Epithelial cell of prostate (primary cell): ENCODE measurements at places on chromosomes 13 and 19.

DNA sequence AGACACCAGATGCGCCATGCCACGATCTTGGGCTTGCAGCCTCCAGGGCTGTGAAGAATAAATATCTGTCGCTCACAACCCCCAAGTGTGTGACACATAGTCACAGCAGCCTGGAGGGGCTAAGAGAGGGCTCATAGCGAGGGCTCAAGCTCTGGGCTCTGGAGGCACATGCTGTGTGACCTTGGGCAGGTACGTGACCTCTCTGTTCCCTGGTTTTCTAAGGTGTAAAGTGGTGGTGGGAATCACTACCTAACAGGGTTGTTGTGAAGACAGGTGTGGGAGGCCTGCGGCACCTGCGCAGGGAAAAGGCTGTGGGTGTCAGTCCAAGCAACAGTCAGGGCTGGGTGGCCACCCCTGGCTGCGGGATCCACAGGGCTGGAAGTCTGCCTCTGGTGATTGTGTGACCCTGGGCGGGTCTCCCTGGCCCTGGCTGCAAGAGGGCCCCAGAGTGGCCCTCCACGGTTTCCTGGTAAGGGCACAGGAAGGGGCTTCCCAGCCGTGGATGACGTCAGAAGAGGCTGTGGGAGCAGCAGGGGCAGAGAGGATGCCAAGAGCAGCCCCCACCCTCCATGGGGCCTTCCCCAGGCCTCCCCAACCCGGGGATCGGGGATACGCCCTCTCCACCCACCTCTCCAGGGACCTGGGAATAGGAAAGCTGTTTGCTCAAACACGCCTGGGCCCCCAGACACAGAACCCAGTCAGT, 218.8 kb upstream of the SGCG start:
- DNase-seq = no peak

DNA sequence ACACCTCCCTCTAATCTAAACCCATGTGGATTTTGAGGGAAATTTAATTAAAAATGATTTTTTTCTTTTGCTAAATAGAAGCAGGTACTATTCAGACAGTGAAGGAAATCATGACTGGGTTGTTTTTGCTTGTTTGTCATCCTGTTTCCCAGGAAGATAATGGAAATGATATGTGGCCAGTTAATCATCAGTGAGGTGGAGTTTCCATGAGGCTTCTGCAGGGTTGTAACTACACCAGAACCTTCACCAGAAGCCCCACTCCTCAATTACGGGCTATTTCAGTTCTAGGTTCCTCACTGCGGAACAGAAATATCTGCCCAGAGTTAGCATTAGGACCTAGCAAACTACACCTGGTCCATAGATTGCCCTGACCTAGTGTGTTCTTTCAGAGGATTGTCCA, 394.0 kb downstream of the DLEU7 start:
- DNase-seq = no peak

GRCh38 chr19:34213283-34213682, 41.0 kb downstream of the LSM14A start:
- DNase-seq = no peak

DNA sequence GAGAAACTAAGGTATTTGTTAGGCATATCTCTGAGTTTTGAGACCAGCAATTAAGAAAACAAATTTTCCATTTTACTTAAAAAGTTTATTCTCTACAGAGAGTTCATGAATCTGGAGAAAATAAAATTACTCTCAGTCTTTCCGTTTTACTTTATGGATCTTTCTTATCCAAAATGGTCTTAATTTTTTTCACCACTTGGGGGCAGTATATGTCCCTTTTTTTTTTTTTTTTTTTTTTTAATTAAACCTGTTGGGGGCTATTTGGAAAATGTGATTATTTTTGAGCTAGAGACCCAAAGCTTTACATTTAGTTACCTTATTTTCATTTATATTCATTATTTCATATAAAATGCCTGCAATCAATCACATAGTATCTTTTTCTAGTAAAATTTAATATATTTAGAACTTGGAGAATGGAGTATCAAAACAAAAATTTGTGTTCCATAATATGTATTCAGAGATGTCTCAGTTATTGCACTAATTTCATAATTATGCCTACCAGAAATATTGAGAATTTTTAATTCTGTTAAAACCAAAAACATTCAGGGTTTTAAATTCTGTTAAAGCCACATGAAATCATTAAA, 27.1 kb downstream of the PIBF1 start:
- no peak for DNase-seq

DNA sequence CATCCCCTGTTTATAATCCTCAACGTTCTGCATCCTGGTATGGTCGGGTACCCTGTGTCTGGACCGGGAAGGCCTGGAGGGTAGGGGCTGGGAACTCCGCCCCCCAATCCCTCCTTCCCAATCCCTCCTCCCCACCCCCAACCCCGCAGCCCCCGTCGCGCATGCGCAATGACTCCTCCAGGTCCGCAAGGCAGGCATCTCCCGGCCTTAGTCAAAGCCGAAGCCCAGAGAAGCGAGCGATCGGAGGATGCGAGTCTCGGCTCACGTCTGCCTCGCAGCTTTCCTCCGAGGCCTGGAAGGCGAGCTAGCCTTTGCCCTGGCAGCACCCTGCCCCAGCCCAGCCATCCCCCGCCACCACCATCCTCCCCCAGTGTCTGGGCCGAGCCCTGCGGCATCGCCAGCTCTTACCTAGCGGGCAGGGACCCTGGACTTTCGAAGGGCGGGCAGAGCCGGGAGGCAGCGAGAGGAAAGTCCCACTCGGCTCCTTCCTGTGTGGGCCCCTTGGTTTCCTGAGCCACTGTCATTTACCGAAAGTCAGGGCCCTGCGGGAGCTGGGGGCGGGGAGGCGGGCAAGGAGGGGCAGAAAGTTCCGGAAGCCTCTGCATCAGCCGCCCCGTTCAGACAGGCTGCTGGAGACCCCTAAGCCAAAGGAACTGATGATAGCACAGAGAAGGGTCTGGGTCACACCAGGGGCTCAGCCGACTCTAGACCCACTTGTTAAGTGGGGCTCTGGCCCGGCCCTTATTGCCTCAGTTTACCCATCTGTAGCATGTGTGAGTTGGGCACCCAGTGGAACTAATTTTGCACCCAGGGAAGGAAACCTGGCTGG, at the start of gene JAK3:
Gene JAK3 (minus strand): TSS at position 445 of the 829 bp plus-strand sequence. CDS start 3,565 bp downstream, outside the sequence.
- DNase-seq = no peak

DNA sequence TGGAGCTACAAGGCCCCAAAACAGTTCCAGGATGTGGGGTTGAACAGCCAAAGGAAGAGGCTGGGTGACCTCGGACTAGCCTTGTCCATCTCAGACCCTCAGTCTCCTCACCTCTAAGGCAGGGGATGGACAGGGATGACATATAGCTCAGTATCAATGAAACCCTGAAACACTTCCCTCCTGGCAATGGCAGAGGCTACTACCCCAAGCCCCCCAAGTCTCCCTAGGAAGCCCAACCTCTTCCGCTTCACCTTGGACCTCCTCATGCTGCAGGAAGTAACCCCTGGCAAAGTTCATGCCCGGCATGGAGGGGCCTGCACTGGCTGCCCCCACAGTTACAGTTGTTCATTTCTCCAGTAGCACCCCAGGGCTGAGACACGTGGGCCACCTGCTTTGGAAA, 10.6 kb downstream of the CCDC97 start:
- DNase-seq = no peak

DNA sequence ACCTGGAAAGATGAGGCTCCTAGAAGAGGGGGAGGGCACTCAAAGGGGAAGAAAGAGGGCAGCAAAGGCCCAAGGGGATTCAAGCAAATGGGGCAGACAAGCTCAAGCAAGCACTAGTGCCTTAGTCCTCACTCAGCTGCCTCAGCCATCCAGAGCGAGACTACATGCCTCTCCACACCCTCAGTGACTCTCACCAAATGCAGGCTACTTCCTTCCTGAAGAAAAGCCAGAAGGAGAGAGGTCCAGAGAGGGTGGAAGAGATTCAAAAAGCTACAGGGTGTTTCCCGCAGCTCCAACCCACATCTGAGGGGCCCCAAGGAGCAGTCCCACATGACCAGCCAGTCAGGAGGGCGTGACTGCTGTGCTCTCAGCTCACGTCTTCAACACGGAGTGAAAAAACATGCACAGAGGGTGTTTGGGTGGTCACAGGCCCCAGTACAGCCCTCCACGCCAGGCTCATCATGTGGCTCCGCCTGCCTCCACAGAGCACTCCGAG, 40.5 kb downstream of the MIPEP start:
- no peak for DNase-seq

GRCh38 chr13:45778882-45779281, 72.7 kb downstream of the SIAH3 start:
- DNase-seq = no peak

- DNase-seq = no peak
Observed at GRCh38 chr13:52887165-52887564, 38.7 kb upstream of the PCDH8 start.

GRCh38 chr19:6754136-6754535, 13.1 kb downstream of the SH2D3A start:
- no peak for DNase-seq

- peak; percentile 20 for DNase-seq
Observed at GRCh38 chr13:99980201-99980823, 1.3 kb upstream of the ZIC2 start.

DNA sequence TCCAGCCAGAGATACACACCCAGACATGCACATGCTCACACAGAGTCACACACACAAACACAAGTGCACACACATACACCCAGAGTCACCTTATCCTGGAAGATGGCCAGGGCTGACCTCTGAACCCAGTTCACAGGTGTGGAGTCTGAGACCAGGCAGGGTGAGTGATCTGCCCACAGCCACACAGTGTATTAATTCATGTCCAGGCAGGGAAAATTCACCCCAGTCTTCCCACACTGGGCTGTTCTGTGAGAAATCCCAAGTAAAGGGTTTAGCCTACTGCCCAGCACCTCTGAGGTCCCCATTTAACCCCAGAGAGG, 2.0 kb downstream of the POU2F2 start:
- no peak for DNase-seq

DNA sequence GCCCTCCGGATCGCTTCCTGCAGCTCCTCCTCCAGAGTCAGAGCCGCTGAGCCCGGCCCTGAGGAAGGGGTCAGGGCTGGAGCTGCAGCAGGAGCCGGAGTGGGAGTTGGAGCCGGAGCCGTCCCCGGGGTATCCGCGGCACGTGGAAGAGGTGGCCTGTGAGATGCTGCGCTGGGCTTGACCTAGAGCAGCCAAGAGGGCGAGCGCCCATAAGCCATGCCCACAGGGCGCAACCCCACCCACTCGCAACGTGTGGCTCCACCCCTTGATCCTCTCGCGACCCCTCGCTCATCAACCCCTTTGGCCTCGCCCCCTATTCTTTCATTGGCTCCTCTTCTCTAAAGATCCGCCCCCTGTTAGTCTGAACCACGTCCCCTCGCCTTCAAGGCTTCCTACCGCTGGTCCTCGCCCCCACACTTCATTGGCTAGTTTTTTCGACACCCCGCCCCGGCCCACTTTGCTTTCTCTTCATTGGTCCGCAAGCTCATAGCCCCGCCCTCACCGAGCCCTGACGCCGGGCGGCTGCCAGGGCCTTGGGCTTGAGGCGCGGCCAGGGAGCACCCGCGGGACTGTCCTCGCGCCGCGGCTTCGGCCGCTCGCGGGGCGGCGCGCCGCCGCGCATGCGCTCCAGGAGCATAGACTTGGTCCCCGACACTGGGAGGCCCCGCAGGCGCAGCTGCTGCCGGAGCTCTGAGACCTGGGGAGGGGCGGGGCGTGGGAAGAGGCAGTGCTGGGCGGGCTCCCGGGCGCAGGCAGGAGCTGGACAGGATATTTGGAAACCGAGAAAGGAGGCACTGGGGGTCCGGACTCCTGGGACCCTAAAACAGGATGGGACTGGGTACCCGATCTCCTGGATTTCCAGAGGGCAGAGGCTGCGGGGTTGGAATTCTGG, 5.4 kb downstream of the MAMSTR start:
- peak; percentile 95 for DNase-seq

DNA sequence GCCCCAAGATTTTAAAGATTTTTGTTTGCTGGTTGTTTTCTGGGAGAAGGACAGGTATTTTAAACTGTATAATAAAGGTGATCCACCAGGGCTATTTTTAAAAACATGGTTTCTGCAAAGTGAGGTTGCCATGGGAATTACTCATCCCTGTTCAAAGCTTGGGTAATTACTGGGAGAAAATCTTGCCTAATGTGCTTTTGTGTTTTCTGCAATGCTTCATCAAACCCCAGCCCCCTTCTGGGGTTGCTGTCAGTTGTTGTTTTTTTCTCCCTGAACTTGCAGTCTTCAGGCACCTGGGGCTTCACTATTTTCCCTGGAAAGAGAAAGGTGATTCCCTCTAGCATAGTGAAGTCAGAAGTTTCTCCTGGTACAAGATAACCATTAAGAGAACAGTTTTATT, 277.2 kb downstream of the NALCN start:
- DNase-seq = no peak

- DNase-seq = no peak
Observed at GRCh38 chr13:101298517-101298916, 117.8 kb downstream of the NALCN start.

DNA sequence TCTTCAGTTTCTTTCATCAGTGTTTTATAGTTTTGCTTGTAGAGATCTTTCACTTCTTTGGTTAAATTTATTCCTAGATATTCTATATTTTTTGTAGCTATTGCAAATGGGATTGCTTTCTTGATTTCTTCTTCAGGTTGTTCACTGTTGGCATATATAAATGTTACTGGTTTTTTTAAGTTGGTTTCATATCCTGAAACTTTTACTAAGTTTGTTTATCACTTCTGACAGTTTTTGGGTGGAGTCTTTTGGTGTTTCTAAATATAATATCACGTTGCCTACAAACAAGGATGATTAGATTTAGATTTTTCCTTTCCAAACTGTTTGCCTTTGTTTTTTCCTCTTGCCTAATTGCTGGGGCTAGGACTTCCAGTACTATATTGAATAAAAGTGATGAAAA, 109.7 kb downstream of the PAN3 start:
- no peak for DNase-seq

- no peak for DNase-seq
Observed at GRCh38 chr19:49214701-49215100, 57.1 kb downstream of the TRPM4 start.

DNA sequence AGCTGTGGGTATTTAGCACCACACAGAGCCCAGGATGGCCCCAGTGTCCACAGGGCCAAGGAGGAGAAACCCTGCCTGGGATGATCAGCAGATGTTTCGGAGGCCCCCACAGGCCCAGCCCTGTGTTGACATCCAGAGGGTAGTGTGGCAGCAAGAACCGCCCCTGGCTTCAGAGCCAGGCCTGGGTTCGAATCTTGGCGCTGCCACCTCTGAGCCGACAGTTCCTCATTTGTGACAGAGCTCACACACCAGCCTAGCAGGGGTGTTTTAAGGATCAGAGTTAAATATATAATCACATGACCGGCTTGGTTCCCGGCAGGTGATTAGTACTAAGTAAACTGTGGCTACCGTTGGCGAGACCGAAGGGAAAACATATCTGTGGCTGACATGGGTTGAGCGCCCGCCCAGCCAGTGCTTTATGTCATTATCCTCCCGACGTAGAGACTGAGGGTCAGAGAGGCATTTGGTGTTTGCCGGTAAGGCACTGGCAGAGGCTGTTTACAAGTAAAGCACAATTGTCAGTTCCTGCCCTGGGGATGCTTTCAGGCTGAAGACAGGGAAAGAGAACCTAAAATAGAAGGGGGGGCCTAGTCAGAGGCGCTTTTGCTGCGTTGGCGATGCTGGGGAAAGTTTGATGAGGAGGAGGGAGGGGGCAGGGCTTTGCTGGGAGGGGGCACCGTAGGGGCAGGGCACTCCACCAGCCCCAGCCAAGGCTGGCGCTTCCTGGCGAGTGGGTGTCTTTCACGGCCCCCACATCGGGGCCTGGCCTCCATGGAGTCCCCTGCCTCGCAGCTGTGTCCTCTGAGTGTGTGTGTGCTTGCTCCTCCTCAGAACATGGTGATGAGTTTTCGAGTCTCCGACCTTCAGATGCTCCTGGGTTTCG, 4.8 kb downstream of the PIAS4 start:
- no peak for DNase-seq
